ENCODE measurements at places on chromosomes 16 and 17.

DNA sequence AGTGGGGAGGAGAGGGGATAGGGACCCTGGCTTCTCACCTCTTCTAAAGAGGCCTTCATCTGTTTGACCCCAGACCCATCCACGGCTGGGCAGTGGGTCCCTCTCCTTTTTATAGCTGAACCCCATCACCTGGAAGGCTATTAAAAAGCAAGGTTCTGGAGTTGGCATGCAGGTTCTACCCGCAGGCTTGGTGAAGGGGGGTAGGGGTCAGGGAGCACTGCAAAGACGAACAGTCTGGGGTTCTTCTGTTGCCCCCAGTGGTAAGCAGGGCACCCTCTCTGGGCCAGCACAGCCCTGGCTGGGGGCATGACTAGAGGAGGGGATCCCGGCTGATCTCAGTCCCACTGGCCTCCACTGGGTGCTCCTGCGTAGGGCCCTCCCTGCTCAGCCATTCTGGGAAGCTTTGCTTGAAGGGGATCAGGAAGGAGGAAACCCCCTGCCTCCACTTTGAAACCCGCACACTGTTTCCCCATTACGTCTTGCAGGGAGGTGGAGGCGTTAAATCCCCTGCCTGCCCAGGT is 13.6 kb downstream of the CMIP start:
- no peak for DNase-seq

DNA sequence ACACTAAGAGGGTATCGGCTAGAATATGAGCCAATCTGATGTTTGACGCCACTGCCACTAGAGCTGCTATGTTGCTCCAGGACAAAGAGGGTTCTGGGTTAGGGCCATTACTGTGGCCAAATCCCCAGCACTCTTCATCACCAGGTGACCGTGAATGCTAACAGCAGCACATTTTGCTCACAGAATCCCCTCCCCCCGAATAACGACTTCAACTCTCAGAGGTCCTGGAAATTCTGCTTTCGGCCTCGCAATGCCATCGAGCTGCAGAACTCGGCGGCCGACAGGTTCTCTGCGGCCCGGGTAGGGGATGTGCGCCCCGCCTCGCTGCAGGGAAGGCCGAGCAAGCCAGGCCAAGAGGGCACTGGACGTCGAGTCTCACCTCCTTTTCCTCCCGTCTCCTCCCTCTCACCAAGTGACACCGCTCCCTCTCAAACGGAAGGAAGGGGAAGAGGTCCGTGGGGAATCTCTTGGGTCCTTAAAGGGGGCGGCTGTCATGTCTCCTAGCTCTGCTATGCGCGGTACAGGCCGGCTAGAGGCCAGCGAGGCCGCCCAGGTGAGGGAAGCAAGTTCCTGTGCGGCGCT is 31.9 kb downstream of the CDK5R1 start:
- no peak for DNase-seq

DNA sequence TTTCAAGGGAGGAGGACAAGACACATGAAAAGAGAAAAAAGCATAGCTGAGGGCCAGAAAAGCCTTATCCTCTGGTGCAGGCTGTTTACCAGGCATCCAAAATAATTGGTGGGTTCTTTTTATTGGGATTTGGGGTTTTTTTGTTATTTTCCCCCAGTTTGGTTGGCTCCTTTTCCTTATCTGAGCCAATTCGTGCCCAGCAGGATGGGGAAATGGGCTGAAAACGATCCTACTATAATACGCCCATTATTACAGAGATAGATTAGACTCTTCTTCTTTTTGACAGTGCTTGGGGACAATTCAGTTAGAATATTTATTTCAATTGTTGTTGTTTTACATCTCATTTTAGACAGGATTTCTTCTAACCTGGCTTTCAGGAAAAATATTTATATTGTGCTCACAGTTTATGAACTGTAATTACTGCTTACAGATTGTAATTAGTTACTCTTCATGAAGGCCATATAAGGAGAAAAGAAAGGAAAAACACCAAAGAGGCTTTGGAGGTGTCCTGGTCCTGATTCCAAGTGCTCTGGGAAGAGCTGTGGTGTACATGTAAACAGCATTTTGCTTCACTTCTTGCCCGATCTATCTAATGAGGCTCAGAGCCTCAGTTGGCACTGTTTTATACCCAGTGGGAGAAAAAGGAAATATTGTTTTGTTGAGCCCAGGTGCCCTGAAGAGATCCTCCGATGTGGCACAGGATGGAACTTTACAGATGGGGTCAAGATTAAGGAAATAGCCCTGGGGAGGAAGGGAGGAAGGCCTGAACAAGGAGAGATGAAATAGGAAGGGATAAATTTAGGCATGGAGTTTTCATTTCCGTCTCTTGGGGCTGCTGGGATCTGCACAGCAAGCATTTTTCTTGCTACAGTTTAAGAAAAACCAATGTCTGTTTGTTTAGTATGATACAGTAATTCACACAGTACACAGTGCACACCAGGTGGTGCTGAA is 611 bp upstream of the ANKRD40 start:
- DNase-seq: peak; percentile 15

DNA sequence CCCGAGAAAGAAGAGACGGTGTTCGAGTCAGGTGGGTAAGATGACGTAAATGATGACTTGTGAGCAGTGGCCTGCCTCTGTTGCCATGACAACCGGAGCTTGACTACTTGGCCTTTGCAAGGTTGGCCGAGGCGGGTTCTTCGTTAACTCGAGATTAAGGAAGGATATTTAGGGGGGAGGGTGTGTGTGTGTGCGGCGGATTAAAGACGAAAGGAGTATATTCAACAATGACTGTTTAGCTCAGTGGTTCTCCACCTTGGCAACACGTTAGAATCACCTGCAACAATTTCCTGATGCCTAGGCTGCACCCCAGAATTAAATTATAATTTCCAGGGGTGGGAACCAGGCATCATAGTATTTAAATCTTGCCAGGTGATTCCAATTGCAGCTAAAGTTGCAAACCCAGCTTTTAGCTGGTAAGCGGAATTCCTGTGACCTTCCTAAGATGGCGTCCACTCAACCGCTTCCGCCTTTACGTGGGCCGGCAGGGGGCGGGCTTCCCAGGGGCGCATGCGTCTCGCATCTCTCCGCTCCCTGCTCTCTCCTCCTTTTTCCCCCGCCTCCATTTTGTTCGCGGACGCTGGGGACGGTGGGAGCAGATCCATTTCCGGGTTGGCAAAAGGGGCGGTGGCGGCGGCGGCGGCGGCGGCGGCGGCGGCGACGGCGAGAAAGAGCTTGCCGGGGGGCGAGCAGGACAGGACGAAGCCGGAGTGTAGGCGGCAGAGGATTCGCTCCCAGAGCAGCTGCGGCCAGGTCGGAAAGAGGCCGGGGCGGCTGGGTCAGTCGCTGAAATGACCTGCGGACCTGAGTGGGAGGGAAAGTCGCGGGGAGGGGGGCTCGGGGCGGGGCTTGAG is at the start of gene WIPF2:
Gene WIPF2, plus strand, starts transcription at position 565 of the 854 bp plus-strand sequence. CDS start 37,156 bp downstream, outside the sequence.
- peak; percentile 96 for DNase-seq

DNA sequence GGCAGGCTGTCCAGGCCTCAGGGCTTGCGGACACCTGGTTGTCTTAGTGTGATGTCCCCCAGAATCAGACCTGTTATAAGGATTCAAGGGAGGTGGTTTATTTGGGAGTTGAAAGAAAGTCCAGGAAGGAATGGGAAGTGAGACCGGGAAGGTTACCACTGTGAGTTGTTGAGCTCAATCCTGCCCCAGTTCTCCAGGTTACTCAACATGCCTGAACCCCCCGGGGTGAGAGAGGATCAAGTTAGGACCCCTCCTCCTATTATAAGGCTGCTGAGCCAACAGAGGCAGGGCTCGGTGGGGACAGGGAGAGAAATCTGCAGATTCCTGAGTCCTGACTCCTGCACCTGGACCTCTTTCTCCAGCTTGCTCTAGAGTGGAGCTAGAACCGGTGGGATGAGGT is 86.4 kb downstream of the MRM1 start:
- DNase-seq: no peak

DNA sequence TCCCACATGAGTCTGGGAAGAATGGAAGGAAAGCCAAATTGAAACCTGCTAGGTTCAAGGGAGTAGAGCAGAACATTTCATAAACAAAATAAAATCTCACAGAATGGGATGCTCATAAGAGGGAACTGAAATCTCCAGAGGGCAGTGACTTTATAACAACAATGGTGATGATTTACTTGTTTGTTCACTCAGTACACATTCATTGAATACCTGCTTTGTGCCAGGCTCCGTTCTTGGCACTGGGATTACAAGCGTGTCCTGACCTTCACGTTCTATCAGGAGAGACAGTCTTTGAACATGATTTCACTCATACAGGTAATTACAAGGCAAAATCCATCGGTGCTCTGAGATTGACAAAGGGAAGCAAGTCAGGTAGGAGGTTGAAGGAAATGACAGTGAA is 356.3 kb downstream of the HAPSTR1 start:
- DNase-seq: no peak

DNA sequence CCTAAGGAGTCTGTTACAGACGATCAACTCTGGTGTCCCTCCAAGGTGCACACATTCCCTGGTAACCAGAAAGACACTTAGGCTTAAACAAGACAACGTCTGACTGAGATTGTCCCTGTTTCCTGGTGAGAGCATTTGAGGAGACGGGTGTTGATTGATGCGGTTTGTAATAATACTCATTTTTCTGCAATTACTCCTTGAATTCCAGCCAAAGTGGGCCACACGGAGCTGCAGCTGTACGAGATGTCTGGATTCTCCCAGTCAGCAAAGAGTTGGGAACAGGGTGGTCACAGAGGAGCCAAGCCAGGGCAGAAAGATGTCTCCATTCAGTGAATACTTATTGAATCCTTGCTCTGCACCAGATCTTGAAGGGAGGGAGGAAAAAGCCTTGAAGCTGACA is 30.9 kb upstream of the CES5A start:
- DNase-seq: no peak

- DNase-seq: no peak
Observed at GRCh38 chr17:13833921-13834320, 232.2 kb upstream of the HS3ST3A1 start.

- no peak for DNase-seq
Observed at GRCh38 chr17:72684405-72685020, 408.0 kb downstream of the SLC39A11 start.

DNA sequence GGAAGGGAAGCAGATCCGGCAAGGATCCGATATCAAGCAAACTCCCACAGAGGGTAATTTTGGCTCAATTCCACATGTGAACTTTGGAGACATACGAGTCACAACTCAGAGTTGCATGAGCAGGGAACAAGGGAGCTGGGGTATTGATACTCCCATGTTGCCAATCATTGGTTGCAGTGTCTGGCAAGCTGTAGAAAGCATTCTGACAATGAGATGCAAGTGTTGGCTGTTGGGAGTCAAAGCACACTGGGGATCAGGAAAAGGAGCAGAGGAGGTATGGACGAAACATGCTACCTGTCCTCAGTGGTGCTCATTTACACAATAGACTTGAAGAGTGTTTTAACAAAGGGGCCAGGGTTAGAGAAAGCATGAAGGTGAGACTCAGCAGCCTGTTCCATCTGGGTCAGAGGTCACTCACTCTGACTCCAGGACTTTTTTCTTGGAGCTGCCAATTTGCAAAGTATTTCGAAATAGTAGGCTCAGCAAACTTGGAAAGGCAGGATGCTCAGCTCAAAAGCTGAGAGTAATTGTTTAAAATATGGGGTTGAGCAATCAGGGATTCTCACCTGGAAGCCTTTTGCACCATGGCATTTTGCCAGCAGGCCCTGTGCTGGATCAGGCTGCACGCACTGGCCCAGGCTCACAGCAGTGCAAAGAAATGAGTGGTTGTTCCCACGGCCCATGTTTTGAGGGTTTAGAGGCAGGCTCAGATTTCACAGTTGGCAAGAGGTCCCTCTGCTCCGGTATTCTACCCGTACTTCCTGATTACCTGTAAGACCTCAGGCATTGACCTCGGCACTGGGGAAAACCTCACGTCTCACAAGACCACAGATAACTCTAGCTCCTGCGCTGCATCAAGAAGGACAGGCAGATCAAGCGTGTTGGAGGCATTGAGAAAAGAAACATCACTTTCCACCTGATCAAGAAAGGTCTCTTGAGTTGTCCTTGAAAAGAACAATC is 17.6 kb upstream of the NKD1 start:
- DNase-seq: no peak

GRCh38 chr17:68540981-68541380 is 28.8 kb downstream of the PRKAR1A start:
- DNase-seq: no peak

- no peak for DNase-seq
Observed at GRCh38 chr17:16283705-16284104, 66.7 kb downstream of the PIGL start.

DNA sequence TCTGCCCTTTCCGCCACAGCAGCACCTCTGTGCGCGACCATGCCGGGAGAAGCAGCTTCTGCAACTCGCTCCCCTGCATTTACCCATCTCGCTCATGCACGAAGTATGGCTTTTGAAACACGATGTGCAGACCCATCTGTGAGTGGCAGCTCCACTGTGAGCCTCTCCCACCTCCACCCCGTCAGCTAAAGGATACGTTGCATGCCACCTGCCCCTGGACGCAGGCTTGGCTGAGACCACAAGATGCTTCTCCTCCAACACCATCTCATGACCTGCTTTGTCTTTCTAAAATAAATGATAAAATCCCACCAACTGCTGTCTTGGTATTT is 100.9 kb downstream of the ZNF778 start:
- no peak for DNase-seq

Measured in CD4-positive, alpha-beta T cell treated with Interferon alpha-2 for 1 hour (primary cell).